Iris pigment epithelial cell (primary cell): ENCODE measurements at places on chromosomes 12 and 14.

DNA sequence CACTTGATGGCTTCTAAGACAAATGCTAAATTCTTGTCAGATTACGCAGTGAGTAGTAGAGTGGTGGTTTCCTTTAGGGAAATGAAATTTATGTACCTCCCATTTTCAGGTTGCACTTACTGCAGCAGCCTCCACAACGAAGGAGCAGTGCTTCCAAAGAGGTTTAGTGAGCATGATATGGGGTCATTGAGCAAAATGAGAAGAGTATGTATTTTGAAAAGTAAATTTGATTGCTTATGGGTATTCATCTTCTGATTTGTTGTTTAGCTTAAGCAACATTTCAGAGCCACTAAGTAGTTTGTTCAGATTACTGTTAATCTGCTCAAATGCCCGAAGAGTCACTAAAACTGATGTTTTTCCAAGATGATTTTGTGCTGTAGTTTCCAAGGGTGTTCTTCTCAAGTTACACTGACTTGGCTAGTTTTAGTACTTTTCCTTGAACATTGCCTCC is 493.6 kb downstream of the PCNX1 start:
- DNase-seq = peak; percentile 39

DNA sequence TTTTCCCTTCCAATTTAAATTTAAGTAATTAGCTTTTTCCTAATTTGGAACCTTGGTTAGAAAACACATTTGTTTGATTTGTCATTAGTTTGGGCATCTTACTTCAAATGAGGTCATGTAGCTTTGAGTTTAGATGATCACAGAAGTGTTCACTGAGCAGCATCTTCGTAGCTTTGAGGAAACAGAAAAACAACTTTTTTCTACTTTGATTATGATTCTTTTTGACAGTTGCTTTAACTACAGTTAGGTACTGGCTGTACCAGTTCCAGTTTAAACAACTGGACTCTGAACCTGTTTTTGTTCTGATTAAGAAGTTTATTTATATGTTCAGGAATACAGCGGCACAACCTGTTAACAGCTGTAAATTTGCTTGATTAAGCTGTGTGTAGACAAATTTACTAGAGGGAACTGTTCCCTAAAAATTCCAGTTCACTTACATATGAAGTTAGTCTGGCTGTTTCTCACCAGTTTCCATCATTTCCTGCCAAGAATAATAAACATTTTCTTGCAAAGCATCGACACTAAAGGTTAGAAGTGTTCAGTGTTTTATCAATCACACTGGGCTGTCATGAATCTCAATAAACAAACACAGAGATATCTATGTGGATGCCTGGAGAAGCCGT is 191.9 kb downstream of the RAD51B start:
- peak; percentile 91 for DNase-seq

DNA sequence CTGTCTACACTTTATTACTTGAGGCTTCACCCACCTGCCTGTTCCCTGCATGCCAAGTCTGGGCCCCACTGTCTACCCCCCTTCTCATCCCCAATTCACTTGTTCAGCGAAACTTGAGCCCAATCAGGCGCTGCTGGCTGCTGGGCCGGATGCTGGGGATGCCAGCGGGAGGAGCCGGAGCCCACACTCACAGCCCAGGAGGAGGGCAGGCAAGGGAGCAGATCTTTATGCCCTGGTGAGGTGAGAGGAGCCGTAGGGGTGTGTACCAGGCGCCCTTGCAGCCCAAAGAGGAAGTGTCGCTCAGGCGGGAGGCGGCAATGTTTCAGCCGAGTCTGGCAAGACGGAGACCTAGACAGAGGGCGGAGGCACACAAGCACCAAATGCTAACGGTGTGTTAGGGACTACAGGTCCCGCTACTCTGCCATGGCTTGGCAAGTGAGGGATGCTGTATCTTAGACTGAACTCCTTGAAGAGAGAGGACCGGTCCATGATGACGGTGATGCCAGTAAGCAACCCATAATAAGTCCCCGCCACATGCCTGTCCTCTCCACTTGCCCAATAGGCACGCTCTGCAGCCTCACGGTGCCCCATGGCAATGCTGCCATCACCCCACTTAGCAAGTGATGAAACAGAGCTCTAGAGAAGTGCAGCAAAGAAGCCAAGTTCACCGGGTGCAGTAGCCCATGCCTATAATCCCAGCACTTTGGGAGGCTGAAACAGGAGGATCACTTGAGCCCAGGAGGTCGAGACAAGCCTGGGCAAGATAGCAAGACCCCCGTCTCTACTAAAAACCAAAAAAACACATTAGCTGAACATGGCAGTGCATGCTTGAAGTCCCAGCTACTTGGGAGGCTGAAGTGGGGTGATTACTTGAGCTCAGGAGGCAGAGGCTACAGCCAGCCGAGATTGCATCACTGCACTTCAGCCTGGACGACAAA is 41.6 kb downstream of the LRRC74A start:
- no peak for DNase-seq

DNA sequence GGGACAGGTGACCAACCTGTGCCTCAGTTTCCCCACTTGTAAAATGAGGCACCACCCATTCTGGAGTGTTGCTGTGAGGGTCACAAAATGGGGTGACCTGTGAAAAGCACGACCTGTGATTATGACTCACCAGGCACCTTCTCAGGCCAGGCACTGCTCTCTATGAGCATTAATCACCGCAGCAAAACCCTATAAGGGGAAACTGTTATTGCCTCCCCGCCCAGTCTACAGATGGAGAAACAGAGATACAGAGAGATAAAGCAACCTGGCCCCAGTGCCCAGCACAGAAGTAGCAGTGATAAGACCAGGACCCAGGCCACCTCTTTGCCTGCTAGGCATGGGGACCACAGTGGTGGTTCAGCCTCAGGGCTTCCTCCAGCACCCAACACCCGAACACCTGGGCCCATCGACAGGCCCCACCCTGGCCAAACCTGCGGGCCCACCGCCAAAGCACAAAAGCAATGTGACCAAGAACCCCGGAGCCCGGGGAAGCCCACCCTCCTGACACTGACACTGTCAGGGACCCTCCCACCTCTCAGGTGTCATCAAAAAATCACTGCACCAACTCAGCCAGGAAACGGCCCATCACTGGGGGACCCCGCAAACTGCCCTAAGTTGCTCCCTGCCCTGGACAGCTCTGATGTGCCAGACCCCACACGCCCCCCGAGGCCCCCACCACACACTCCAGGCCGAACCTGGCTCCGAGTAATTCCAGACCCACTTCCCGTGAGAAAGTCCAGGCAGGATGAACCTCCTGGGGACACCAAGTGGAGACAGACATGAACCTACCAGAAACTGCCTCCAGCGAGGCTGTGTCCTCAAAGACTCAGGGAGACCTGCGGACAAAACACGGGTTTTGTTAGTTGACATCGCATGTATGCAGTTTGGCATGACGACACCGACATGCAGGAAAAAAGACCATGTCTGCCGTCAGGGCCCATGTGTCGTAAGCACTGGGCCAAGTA is 32.4 kb downstream of the NCOR2 start:
- no peak for DNase-seq

DNA sequence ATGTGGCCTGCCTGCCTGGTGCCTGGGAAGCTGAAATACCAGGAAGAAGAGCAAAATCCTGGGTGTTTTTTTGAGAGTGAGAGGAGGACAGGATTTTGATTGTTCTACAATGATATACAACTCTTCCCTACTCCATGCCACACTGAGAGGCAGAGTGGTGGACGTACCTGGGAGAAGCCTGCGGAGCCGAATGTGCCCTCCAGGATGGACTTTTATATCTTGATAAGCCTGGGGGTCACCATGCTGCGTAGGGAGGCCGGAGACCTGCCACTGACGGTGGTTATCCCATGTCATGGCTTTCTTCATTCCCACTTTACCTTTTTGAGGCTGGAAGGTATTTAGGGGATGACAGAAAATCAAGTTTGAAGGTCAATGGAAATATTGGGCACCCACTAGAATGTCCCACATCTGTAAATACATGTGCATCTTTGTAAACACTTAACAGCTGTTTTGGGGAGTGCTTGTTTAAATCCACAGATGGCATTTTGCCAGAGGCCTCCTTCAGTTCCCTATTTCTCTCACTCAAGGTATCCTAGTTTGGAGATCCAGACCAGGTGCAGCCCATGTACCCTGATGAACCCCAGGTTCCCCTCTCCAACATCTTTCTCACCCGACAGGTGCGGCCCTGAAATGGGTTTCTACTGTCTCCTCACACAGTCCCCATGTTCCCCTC is 1.1 kb upstream of the GLT1D1 start:
- DNase-seq = no peak
